ENCODE measurements at places on chromosomes 4 and X.

GRCh38 chr4:138938366-138938690 lies 77.3 kb upstream of the NOCT start:
- DNase-seq, result no peak

- DNase-seq, result no peak
These were observed 31.8 kb upstream of the HSD17B13 start for GRCh38 chr4:87354168-87355102.

GRCh38 chr4:5238173-5238572 lies 186.9 kb downstream of the STK32B start:
- DNase-seq, result no peak

DNA sequence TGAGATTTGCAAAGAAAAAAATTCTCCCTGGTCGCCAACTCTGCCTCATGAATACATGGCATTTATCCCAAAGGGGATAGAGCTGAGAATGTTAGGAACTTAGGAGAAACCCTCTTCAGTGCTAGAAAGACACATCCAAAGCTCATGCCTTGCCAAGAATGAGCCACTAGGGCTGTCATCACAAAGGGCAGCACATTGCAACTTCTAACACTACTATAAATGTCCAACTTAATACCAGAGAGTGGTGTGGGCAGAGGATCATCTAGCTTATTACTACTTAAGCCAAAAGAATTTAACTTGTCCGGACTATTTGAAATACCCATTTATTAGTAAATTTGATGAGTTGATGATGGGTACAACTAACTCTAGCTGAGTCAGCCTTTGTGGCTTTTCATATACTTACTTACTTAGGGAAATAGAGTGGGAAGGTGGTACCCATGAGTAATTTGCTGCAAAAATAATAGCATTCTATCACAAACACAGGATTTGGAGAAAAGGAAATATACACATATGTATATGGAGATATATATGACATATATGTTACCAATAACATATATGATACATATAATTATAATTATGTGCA lies 66.3 kb upstream of the GAB1 start:
- no peak for DNase-seq

DNA sequence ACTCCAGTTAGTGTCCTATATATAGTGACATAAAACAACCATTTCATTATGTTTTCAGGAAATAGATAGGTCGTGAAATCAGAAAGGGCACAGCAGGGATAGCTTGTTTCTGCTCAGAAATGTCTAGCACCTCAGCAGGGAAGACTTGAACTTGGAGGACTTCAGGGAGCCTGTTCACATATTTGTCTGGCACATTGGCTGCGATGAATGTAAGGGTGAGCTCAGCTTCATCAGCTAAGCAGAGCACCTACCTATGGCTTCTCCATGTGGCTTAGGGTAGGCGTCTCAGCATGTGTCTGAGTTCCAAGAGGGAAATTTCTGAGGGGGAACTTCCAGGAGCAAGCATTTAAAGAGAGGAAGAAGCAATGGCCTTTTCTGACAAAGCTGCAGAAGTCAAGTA lies 126.2 kb downstream of the PCDH10 start:
- no peak for DNase-seq

DNA sequence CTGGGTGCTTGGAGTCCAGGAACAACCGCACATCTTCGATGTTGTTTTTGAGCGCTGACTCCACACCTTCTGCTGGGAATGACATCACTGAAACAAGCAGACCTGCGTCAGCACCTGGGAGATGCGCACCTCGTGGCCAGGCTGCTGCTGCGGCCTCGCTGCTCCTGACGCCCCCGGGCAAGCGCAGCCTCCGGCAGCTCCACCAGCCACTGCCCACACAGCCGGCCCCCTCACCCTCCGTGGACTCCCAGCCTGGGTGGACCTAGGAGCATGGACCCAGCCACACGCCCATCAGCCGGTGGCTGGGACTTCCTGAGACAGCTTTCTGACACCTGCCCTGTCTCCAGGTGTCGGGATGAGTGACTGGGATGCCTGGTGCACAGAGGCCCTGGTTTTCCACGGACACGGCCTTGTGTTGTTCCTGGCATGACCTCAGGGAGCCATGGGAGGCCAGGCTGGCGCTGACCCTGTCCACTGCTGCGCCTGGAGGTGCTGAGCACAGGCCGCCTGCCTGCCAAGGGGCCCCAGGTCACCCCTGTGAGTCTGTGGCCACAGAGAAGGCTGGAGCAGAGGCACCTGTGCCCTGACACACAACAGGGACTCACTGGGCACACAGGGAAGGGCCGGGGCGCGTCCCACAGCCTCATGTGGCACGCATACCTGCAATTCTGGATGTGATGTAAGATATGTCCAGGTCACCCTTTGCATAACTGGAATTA lies 48.6 kb downstream of the GAK start:
- no peak for DNase-seq

DNA sequence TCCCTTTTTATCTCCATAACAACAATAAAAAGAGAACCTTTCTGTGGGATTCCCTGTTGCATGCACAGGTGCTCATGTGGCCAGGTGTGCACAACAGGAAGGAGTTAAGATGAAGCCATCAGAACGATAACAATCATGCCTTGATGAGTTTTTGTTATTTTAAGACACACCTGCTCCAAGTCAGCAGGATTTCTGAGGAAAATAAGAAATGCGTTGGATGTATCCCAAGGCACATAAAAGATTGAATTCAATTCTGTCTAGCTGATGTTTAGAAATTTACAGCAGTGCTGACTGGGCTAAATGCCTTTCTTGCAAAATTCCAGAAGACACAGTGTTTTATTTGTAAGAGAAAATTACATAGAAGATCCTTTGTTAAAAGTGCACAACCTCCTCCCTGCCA lies 1678.2 kb downstream of the ARAP2 start:
- DNase-seq, result no peak

GRCh38 chr4:181308476-181309312 lies 934.5 kb upstream of the TENM3 start:
- no peak for DNase-seq

DNA sequence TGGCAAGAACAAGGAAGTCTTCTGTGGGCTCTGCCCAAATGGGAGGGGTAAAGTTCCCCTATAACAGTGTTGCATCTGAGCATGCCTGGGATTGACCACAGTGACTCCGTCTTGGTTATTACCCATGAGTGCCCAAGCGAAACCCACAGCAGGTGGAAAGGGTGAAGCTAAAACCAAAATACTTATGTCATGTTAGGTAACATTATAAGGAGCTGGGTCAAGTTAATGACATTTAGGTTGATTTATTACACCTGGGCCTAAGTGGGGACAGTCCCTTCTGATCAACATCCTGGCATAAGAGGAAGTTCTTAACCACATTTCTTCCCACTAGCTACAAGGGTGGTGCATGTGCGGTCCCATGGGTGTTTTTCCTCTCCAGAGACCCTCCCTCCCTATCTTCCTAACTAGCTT lies 1.3 kb upstream of the ZNF732 start:
- no peak for DNase-seq

DNA sequence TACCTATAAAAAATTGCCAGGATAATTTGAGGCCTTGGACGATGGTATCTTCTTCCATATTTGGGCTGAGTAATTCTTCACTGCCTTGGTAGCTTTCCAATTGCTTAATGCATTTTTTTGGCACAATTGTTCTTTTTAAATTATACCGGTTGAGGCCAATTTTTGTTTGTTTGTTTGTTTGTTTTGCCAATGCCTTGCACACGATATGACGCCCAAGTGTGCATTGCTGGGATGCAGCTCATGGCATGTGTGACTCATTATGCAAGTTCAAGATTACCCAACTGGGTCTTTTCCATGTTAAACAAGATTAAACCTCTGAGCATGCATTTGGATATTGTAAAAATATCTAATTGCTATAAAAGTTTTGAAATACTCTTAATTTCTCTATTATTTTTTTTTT lies 71.1 kb upstream of the KCNIP4 start:
- no peak for DNase-seq

DNA sequence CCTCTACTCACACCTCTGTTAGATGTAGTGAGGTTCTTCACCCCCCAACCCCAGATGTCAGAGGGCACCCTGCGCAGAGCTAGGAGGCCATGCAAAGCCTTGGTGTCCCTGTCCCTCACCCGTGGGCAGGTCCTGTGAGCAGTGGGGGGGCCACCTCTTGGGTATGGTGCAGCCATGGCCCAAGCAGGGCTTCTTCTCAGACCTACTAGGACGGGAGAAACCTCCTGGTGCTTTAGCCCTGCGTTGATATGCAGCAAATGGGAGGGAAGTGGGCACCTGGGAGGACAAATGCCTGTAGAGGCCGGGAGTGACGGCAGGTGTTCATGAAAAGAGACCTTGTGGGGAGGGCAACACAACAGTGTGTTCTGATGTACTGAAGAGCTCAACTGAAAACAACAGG lies 38.5 kb upstream of the MSANTD1 start:
- no peak for DNase-seq

DNA sequence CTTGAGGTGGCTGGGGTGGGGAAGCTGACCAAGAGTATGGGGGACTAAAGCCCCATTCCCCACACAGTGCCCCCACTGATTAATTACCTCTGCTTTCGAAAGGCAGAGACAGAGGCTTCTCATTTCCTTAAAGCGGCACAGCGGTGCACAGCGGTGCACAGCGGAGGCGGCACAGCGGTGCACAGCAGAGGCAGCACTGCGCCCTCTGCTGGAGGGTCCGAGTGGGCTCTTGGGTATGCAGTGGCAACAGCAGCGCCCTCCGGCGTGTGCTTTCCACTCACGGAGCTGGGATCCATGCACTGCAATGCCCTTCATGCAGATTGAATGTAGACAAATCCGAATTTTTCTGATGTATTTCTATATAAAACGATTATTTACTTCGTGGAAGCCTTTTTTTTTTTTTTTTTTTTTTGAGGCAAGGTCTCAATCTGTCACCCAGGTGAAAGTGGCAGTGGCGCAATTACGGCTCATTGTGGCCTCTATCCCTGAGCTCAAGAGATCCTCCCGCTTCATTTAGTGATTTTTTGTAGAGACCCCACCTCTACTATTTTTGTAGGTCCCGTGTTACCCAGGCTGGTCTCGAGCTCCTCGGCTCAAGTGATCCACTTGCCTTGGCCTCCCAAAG lies 19.7 kb upstream of the PRPS2 start:
- DNase-seq, result peak; percentile 70

DNA sequence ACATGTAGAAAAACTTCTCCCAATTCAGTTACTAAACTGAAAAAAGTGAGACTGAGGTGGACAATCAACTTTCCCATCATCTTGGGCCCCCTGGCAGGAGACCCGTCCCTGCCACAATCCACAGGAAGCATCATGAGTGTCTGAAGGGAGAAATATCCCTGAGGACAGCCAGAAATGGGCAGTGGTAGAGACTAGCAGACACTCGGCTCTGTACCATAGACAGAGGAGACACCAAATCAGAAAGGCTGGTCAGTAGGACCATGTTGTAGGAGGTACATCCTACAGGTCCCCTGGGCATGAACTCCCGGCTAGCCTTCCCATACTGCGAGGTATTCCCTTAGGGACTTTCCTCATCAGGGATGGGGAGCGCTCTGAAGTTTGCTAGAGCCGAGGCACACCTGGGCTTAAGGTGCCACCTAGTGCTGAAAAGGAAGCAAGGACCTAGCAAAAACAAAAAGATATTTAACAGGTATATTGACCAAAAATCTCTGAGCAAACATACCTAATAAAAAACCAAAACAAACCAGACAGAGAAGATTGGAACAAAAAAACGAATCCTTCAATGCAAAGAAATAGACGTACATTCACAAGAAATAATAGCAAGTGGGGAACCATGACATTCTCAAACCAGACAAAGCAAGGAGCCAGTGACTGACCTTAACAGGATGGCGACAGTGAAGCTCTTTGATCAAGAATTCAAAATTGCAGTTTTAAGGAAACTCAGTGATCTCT lies 55.6 kb downstream of the HAUS3 start:
- DNase-seq, result no peak

GRCh38 chr4:90328558-90328957 lies 201.4 kb downstream of the CCSER1 start:
- DNase-seq, result no peak

- no peak for DNase-seq
These were observed 49.2 kb upstream of the TLR2 start for GRCh38 chr4:153634738-153635353.

All from stimulated activated CD4-positive, alpha-beta T cell treated with anti-CD3 and anti-CD28 coated beads, Interleukin-4, amount 100 ng/mL, for 1 hour (primary cell).